ENCODE measurements at places on chromosomes 1 and 21. TPM values are rescaled to one million over a fixed set of nuclear protein-coding genes. Genes with fewer than 3 reads are reported as not detected.

DNA sequence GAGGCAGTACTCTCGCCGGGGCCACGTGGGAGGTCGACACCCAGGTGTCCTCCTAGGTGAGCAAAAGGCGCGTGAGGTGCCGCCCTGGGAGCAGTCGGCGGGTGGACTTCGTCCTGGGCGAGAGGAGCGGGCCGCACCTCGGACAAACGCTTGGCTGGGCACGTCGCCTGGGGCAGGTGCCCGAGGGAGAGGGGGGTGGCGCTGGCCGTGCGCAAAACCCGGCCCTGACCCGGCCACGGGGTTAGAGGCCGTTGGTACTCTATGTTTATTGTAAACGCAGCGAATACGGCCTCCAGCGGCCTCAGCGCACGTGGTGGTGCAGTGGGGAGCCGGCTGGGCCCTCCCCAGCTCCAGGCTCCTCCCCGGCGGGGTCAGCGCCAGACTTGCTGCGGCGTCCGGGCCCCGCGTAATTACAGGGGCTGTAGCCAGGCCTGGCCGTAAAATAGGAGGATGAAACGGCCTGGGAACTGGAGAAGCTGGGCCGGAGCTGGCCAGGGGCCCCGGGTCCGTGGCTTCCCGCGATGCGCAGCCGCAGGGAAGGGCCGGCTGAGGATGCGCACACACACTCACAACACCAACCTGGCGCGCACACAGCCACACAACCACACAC, 1.6 kb upstream of the EFNA1 start:
- H3K27ac ChIP-seq: peak overlapping the region; percentile 81
- H3K4me1 ChIP-seq: peaks cover 40% of the 10 kb centered on the region
- H3K36me3 ChIP-seq: no peaks in the 10 kb centered on the region
- H3K27me3 ChIP-seq: peaks cover 14% of the 10 kb centered on the region

DNA sequence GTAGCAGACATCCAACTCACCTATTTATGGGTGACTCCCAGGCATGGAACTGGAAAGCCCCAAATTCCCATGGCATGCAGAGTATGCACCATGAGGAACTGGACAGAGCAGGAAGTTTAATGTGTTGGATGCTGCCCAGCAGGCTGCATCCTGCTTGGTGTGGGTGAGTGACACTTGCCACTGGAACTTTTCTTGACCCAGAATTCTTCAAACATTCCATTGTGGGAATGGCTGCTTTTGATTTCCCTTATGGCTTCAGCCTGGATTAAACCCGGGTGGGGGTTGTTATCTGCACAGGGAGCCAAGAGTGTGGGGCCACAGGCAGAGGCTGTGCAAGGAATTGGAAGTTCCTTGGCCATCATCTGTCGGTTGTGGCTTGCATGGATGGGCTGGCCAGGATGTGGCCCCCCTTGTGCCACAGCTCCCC, 26.9 kb upstream of the BACE2 start:
- no peak overlapping the region for H3K27ac ChIP-seq
- DNase-seq: no peak
- no peaks in the 10 kb centered on the region for H3K4me1 ChIP-seq
- H3K27me3 ChIP-seq: no peaks in the 10 kb centered on the region
- no peaks in the 10 kb centered on the region for H3K36me3 ChIP-seq
- no peak overlapping the region for H3K4me3 ChIP-seq

Gene MARK1
- 2.5 TPM for total RNA-seq

Gene CYP4X1
- 3.2 TPM for total RNA-seq

- DNase-seq: no peak
- no peak overlapping the region for H3K27ac ChIP-seq
- no peaks in the 10 kb centered on the region for H3K4me1 ChIP-seq
- H3K4me3 ChIP-seq: no peak overlapping the region
Observed at GRCh38 chr1:19689085-19689757, 24.5 kb downstream of the HTR6 start.

GRCh38 chr1:116806245-116806644, 52.0 kb downstream of the CD2 start:
- H3K4me3 ChIP-seq: no peak overlapping the region
- no peak overlapping the region for H3K27ac ChIP-seq
- no peaks in the 10 kb centered on the region for H3K36me3 ChIP-seq
- H3K27me3 ChIP-seq: no peaks in the 10 kb centered on the region

DNA sequence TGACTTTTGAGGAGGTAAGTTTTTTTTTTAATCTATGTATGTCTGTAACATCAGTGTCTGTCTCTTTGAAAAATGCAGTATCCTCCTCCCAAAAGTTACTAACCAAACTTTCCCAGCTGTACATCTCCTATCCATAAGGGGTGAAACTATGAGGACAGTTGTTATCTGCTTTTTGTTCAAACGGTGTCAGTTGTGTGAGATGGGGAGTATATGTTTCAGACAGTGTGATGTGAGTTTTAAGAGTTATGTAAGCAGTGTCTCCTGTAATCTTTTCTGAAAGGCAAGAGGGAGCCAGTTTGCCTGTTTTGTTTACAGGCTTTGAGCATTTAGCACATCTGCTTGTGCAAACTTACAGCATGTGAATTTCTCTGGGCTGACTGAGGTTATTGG, 34.8 kb upstream of the CACYBP start:
- no peak overlapping the region for H3K4me3 ChIP-seq
- H3K4me1 ChIP-seq: peaks cover 34% of the 10 kb centered on the region
- no peak for DNase-seq
- H3K27me3 ChIP-seq: no peaks in the 10 kb centered on the region
- no peaks in the 10 kb centered on the region for H3K36me3 ChIP-seq

GRCh38 chr1:173857363-173857917, 10.3 kb downstream of the GAS5 start:
- no peaks in the 10 kb centered on the region for H3K4me1 ChIP-seq
- no peaks in the 10 kb centered on the region for H3K36me3 ChIP-seq
- DNase-seq: no peak
- no peak overlapping the region for H3K4me3 ChIP-seq

DNA sequence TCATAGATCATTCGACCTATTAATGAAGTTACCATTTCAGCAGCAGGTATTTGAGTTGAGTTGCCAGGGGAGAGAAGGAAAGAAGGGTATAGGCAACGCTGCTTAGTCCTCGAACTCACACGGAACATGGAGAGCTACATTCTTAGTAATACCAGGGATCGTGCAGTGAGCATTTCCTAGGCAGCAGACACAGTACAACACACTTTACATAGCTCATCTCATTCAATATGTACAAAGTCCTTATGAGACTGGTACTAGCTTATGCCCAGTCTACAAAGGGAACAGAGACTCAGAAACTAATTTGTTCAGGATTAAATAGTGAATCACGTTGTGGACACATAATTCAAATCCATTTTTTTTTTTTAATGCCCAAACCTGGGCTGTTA, 25.6 kb downstream of the IRF2BP2 start:
- peak overlapping the region; percentile 93 for H3K27ac ChIP-seq
- no peaks in the 10 kb centered on the region for H3K27me3 ChIP-seq
- no peak overlapping the region for H3K4me3 ChIP-seq
- H3K4me1 ChIP-seq: peaks cover 69% of the 10 kb centered on the region

DNA sequence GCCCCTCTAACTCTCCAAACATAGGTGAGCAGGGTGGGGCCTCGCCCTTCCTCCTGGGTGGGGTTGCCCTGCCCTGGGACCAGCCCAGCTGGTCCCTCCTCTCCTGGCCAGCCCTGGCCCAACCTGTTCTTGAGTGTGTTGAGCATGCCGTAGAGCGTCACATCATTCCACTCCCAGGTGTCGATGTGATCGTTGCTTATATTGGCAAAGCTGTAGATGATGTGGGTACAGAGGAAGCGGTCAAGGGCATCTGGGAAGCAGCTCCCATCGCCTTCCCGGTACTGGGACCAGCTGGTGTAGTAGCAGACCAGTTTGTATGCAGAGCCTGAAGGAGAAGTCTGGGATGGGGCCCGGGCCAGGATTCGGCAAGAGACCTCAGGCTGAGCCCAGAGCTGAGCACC, 1.4 kb downstream of the CHI3L1 start:
- no peak overlapping the region for H3K4me3 ChIP-seq
- H3K27me3 ChIP-seq: no peaks in the 10 kb centered on the region
- no peak for DNase-seq

DNA sequence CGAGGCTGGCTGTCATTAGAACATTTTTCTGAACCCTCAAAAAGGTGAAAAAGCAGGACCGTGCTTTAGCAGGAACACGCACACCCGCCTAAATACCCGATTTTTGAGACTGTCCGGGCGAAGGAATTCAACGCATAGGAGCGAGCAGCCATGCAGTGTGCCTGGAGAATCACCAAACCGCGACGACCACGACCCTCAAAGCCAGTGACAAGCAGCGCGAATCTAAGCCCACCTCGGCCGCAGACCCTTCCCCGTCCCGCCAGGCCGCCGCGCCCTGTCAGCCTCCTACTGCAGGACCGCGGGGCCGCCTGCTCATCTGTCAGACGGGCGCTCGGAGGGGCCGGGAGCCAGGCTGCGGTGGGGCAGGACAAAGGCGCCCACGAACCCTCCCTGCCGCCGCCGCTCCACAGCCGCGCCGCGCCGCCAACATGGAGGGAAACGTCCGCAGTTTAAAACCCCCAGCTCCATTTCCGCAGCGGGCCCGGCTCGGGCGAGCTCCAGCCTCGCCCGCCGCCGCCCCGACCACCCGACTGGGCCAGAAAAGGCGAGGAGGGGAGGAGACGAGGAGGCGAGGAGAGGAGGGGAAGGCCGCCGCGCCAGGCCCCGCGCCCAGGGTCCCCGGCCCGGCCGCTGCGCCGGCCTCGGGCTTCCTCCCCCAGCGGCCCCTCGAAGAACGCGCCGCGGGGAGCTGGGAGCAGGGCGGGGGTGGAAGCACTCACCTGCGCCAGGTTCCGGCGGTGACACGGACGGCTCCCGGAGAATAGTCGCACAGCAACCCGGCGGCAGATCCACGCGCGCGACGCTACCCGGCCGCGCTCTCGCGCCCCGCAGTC, at the start of gene LBR:
Gene LBR, minus strand, starts transcription at position 804 of the 833 bp plus-strand sequence. CDS start 3,963 bp downstream, outside the sequence.
- H3K4me1 ChIP-seq: peaks cover 19% of the 10 kb centered on the region
- H3K27ac ChIP-seq: peak within 1 kb of the TSS; percentile 93
- no peaks in the 10 kb centered on the region for H3K36me3 ChIP-seq

DNA sequence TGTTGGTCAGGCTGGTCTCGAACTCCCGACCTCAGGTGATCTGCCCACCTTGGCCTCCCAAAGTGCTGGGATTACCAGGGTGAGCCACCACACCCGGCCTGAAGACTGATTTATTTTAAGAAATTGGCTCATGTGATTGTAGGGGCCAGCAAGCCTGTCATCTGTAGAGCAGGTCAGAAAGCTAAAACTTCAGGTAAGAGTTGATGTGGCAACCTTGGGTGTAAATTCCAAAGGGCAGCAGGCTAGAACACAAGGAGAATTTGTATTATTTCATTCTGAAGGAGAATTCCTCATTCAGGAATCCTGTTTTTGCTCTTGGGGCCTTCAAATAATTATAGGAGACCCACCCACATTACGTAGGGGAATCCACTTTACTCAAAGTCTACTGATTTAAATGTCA, 728.7 kb downstream of the LTN1 start:
- H3K36me3 ChIP-seq: no peaks in the 10 kb centered on the region
- no peaks in the 10 kb centered on the region for H3K27me3 ChIP-seq
- no peaks in the 10 kb centered on the region for H3K4me1 ChIP-seq
- no peak for DNase-seq
- no peak overlapping the region for H3K4me3 ChIP-seq

Gene RUNX1
- total RNA-seq: 8.6 TPM

GRCh38 chr1:118185084-118185832, at the start of gene SPAG17:
SPAG17 (minus strand) TSS chr1:118185228; CDS start chr1:118185157, 71 bp downstream.
- no peaks in the 10 kb centered on the region for H3K4me1 ChIP-seq
- no peaks in the 10 kb centered on the region for H3K27me3 ChIP-seq
- H3K36me3 ChIP-seq: no peaks in the 10 kb centered on the region
- peak within 1 kb of the TSS; percentile 46 for H3K4me3 ChIP-seq
- H3K27ac ChIP-seq: no peak within 1 kb of the TSS

GRCh38 chr21:40766381-40766780, 80.6 kb downstream of the DSCAM start:
- H3K27me3 ChIP-seq: no peaks in the 10 kb centered on the region

Gene TAL1
- 0.71 TPM for total RNA-seq

- no peaks in the 10 kb centered on the region for H3K36me3 ChIP-seq
- H3K27ac ChIP-seq: no peak overlapping the region
- no peak for DNase-seq
- no peak overlapping the region for H3K4me3 ChIP-seq
- no peaks in the 10 kb centered on the region for H3K4me1 ChIP-seq
Observed at GRCh38 chr21:25405984-25406383, 201.3 kb downstream of the MRPL39 start.

DNA sequence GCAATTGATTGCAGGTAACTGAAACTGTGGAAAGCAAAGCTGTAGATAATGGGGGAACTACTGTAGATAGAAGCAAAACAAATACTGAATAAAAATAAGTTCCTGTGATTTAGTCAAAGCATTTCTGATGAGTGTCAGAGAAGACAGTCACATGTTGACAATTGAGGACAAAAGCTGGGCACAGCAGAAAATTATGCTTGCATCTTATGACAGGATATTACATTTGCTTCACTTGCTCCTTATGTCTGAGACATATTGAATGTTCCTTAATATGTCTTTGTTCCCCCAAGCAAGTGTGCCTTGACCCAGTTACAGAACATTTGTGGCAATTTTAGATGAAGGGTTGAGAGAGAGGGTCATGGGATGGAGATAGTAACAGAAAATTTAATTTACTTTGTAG, 526.0 kb upstream of the B3GALT2 start:
- H3K27me3 ChIP-seq: no peaks in the 10 kb centered on the region
- DNase-seq: no peak
- H3K36me3 ChIP-seq: no peaks in the 10 kb centered on the region
- no peaks in the 10 kb centered on the region for H3K4me1 ChIP-seq
- no peak overlapping the region for H3K4me3 ChIP-seq

Gene IL19
- total RNA-seq: not detected

GRCh38 chr1:110487726-110488125, 31.2 kb downstream of the KCNA10 start:
- DNase-seq: no peak
- no peak overlapping the region for H3K4me3 ChIP-seq
- no peaks in the 10 kb centered on the region for H3K27me3 ChIP-seq
- H3K27ac ChIP-seq: no peak overlapping the region

GRCh38 chr1:58031416-58031815, 515.1 kb downstream of the OMA1 start:
- peaks cover 7% of the 10 kb centered on the region for H3K4me1 ChIP-seq
- H3K27ac ChIP-seq: no peak overlapping the region
- H3K27me3 ChIP-seq: no peaks in the 10 kb centered on the region
- H3K4me3 ChIP-seq: no peak overlapping the region
- DNase-seq: no peak

DNA sequence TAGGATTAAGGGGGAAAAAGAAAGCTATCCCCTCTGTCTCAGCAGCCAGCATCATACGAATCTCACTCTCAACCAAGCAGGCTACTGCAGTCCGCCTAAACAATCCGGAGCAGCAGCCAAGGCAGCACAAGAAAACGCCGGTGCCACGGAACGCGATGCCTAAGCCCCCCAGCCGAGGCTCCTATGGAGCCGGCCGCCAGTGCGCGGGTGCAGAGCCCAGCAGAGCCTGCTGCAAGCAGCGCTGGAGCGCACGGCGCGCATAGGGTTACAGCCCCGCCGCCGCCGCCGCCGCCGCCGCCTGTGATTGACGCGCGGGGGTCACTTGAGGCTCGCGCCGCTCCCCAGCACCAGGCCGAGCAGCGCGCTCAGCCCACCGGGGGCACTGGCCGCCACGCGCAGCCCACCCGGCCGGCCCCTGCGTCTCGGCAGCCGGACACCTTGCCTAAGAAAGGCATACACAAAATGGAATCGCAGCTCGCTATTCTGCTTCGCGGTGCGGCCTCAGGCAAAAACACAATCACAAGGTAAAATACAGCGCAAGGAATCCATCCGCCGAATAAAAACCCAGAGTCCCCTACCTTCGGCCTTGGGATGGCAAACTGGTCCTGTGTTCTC, 780 bp downstream of the HIVEP3 start:
- peaks cover 37% of the 10 kb centered on the region for H3K4me1 ChIP-seq
- H3K4me3 ChIP-seq: peak overlapping the region; percentile 66
- H3K36me3 ChIP-seq: no peaks in the 10 kb centered on the region
- no peaks in the 10 kb centered on the region for H3K27me3 ChIP-seq
- DNase-seq: no peak
